H7 (cell line): ENCODE measurements at places on chromosomes 7 and 10. TPM values are rescaled to one million over a fixed set of nuclear protein-coding genes. Genes with fewer than 3 reads are reported as not detected.

NUPR2 gene
- total RNA-seq, result not detected in 2 replicates

- no peak for DNase-seq
Measured at GRCh38 chr7:46486256-46487206, 565.5 kb upstream of the IGFBP3 start.

DNA sequence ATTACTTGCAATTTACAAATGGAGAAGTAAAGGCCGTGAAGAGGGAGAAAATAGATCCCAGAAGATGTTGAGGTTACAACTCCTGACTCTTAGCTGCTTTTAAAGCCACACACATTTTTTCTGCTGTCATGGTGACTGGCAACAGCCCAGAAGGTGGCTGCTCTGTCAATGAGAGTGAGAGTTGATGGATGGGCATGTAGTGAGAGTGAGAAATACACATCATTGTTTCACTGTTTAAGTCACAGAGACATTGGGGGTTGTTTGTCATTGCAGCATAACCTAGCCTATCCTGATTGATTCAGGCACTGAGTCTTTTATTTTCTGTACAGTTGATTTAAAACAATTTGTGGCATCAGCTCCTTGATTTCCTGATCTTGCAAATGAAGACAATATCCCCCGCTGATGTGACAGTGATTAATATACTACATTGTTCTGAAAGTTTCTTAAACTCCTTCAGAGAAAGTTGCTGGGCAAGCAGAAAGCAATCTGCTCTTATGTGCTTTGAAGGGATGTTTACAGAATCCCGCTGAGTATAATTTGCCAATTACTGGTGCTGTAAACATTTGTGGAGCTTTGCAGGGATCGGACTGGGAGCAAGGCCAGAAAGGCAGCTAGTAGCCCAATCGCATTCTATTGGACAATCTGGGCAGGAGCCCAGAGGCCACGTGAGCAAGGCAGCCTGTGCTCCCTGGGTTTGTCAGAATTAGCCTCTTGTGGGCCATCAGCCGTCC is 229.6 kb downstream of the PRPF18 start:
- DNase-seq, result no peak

GRCh38 chr7:39979406-39980073 is 29.5 kb downstream of the CDK13 start:
- DNase-seq, result no peak

ALKBH4 gene
- total RNA-seq, result 29.1 and 30.5 TPM in 2 replicates

- DNase-seq, result no peak
Measured at GRCh38 chr10:30500534-30500933, 66.5 kb downstream of the MAP3K8 start.

DNA sequence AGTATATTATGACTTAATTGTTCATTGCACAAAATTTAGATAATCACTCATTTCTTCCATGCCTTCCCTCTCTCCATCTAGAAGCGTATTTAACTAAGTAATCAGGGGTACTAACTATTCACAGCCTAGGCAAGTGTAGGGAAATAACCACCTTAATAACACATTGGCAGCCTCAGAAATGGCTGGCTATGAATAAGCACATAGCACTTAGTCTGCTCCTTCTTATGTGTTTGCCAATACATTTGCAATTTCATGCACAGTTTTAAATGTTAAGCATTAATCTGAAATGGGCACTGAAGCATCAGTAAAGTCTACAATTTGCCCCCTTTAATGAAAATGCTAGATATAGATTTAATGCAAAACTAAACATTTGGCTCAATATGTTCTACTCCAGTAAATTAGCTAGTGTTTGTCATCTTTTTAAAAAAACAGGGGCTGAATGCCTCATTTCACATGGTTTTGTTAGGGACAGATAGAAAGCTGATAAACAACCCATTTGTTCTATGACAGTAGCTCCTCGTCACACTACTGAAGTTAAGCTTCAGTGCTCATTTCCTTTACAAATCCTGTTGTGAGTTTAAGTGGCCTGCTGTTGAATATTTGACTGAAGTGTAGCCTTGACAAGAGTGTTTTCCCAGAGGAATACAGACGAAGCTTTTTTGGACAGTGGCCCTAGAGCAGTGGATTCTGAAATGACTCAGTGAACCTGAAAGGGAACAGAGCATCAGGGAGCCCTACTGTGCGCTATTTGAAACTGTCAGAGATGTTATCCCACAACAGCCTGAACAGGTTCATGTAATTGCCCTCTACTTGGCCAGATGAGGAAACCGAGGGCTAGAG is 30.5 kb downstream of the HHEX start:
- DNase-seq, result no peak
